ENCODE measurements at places on chromosomes 5 and 9. TPM values are rescaled to one million over a fixed set of nuclear protein-coding genes. Genes with fewer than 3 reads are reported as not detected.

ZFP2 gene
- total RNA-seq, result 0.69 TPM

RASEF gene
- total RNA-seq, result 0.07 TPM

MYMK gene
- not detected for total RNA-seq

LSM11 gene
- total RNA-seq, result 6.1 TPM

MCC gene
- total RNA-seq, result 33.4 TPM

NR6A1 gene
- total RNA-seq, result 0.39 TPM

INSL4 gene
- total RNA-seq, result not detected

ADAMTS2 gene
- 32.5 TPM for total RNA-seq

MAMDC2 gene
- 4.7 TPM for total RNA-seq

ROR2 gene
- total RNA-seq, result 2.0 TPM

TSC1 gene
- 48.7 TPM for total RNA-seq

DMRT3 gene
- total RNA-seq, result not detected

RECK gene
- total RNA-seq, result 39.0 TPM

CTSL gene
- total RNA-seq, result 478 TPM

MARCOL gene
- total RNA-seq, result not detected

OTP gene
- total RNA-seq, result not detected

SH3RF2 gene
- total RNA-seq, result 13.1 TPM

PMPCA gene
- total RNA-seq, result 45.8 TPM

KCNN2 gene
- 0.17 TPM for total RNA-seq

ADGRD2 gene
- not detected for total RNA-seq

GLRA1 gene
- not detected for total RNA-seq

NR2F1 gene
- 10.2 TPM for total RNA-seq

RIGI gene
- total RNA-seq, result 6.7 TPM

CENPK gene
- 4.7 TPM for total RNA-seq

All from smooth muscle cell of the pulmonary artery (primary cell).